ENCODE measurements at places on chromosomes 4 and X.

GRCh38 chrX:72243472-72243871 lies 4.6 kb upstream of the ERCC6L start:
- no peak for DNase-seq

DNA sequence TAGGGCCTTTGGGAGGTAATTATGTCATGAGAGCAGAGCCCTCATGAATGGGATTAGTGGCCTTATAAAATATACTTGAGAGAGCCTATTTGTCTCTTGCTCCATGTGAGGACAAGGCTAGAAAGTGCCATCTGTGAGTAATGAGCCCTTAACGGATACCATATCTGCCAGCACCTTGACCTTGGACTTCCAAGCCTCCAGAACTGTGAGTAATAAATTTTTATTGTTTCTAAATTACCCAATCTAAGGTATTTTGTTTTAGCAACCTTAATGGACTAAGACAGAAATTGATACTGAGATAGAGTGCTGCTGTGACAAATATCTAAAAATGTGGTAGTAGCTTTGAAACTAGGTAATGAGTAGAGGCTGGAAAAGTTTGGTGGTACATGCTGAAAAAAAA lies 285.0 kb upstream of the DIPK2B start:
- DNase-seq: no peak

DNA sequence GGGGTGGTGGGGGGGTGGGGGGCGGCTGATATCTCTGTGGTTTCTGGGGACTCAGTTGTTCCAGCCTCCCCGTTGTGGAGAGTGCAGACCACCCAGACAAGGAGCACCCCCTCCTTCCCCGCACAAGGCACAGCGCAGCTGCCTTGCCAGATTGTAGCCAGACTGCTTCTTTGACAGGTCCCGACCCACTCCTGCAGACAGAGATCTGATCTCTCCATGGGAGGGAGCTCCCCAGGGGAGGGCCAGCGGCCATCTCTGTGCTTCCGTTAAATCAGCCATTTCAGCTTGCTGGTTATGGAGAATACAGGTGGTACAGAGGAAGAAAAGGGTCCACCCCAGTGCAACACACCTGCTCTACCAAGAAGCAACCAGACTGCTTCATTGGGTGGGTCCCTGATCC lies 80.8 kb downstream of the FGF16 start:
- no peak for DNase-seq

- no peak for DNase-seq
These were observed 37.7 kb downstream of the NHS start for GRCh38 chrX:17412692-17413091.

GRCh38 chr4:77992581-77992980 lies 64.5 kb upstream of the FRAS1 start:
- no peak for DNase-seq

GRCh38 chrX:10893366-10893765 lies 217.8 kb upstream of the HCCS start:
- DNase-seq: no peak

DNA sequence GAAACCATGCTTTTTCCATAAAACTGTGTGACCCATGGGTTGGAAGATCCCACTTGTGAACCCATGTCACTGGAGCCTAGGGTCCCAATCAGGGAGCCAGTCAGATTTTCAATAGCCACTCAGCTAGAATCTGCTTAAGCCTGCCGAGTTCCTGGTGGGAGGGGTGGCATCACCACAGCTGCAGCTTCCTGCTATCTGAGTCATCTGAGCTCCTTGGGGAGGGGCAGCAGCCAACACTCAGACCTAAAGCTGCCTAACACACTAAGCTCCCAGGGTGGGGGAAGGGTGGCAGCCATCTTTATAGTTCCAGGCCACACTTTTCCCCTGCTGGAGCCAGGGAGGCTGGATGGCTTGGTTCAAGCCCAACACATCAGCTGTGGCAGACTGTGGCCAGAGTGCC lies 350.1 kb downstream of the C4orf33 start:
- no peak for DNase-seq

DNA sequence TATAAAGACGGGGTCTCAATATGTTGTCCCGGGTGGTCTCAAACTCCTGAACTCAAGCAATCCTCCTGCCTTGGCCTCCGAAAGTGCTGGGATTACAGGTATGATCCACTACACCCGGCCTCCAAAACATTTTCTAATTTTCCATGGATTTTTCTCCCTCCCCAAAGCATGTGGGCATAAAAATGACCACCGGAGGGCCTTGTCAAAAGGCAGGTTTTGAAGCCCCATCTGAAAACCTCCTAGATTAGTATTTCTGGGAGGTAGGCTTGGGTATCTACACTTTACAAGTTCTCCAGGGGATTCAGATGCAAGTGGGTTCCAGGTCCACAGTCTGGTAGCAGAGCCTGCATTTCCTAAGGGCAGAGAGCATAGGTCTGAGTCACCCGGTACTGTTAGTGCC lies 1.4 kb upstream of the GPR173 start:
- DNase-seq: no peak

Data from central memory CD8-positive, alpha-beta T cell (primary cell).